ENCODE measurements at places on chromosomes 2 and 18.

- DNase-seq: no peak
These were observed 41.0 kb downstream of the PIK3C3 start for GRCh38 chr18:41996020-41996419.

DNA sequence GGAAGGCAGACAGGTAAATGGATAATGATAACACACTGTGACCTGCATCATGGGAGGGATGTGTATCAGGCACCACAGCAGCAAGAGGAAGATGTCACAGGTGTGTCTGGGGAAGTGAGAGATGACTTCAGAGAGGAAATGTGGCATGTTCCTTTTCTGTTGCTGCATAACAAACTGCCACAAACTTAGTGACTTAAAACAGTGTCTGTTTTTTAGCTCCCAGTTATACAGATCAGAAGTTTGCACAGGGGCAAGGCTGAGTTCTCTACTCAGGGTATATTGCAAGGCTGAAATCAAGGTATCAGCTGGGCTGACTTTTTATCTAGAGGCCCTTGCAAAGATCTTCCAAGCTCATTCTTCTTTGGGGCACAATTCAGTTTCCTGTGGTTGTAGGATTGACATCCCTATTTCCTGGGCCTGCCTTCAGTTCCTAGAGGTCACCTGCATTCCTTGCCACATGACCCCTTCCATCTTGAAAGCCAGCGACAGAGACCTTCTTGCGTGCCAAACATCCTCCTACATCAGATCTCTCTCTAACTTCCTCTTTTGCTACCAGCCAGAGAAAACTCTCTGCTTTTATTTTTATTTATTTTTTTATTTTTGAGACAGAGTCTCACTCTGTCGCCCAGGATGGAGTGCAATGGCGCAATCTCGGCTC is 2.1 kb upstream of the MAP3K2 start:
- no peak for DNase-seq

- DNase-seq: no peak
These were observed 872 bp downstream of the DSG2 start for GRCh38 chr18:31498574-31499524.

- no peak for DNase-seq
These were observed 23.7 kb upstream of the NRP2 start for GRCh38 chr2:205658572-205658971.

GRCh38 chr2:160909781-160910242 is 250.4 kb upstream of the TANK start:
- DNase-seq: no peak

DNA sequence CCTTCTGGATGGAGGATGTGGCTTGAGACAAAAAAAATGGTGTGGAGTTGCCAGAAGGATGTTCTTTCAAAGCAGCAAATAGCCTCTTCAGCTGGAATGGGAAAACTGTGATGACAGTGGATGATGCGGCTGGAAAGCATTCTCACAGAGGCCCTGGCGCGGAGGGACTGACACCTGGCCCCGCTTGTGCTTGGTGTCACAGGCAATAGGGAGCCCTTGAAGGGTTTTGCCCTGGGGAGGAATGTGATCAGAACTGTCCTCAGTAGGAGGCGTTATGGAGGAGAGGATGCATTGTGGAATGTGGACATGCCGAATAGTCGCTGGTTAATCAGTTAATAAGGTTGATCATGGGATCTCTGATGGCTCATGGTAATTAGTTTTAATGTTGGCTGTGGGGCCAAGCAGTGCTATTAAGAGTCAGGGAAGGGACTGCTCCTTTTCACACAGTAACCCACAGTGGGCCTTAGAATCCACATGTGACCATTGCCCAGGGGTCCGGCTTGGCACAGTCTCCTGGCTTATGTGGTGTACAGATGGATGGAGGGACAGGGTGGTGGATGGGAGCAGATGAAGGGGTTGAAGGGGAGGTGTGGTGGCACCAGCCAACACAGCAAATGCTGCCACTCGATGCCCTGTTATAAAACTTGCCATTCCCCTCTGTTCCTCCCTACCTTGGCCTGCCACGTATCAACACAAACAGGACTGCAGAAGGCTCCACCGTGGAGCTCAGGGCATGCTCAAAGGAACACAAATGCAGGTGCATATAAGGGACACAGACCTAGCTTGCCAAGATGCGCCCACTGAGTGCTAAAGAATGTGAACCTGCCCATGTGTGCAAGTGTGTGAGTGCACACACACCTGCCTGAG is 71.7 kb downstream of the CIB4 start:
- DNase-seq: peak; percentile 7

DNA sequence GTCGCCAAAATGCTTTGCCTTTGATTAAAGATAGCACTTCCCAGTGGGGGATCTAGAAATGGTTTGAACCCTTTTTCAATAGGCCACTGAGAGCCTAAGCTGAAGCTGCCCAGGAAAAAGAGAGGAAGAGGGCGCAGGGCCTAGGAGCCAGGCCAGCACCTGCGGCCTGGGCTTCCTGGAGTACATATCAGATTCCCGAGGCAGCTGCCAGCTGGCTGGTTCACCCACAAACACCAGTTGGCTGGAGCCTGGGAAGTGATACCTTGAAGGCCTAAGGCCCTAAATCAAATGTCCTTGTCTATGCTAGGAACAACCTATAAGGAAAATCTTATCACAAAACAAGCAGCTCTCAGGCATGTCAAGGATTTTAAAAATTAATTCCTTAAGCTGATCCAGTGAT is 37.1 kb downstream of the ANKRD44 start:
- peak; percentile 37 for DNase-seq

- no peak for DNase-seq
These were observed 145.2 kb downstream of the GALNT3 start for GRCh38 chr2:165648801-165649200.

DNA sequence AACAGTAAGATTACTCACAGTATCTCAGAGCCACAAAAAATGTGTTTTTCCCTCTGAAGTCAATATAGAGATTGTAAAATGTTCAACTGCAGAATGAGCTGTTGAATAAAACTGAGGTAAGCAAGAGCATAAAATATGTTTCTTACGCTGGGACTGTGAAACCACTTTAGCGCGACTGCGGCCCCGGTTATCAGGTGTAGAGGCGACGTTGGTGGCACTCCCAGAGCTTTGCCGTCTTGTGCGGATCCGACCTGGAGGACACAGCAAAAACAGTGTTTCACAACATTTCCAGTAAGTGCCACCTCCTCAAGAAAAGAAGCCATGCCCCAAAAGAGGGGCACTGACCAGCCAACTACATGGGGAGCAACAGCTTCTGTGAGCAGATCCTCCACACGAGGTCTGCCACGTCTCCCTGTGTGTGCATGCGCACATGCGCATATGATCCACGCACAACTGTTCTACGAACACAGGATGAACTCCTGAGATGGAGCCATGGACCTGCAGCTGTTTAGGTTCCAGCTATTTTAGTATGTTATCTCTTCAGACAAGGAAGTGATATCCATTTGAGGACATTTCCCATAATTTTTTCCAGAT is 100.7 kb upstream of the RNU4ATAC start:
- no peak for DNase-seq

- no peak for DNase-seq
These were observed 242.5 kb downstream of the ZNF521 start for GRCh38 chr18:25109484-25109883.

- DNase-seq: no peak
These were observed 142.9 kb upstream of the FIGN start for GRCh38 chr2:163878718-163879117.

GRCh38 chr2:46379213-46380037 is 82.2 kb downstream of the EPAS1 start:
- DNase-seq: no peak

DNA sequence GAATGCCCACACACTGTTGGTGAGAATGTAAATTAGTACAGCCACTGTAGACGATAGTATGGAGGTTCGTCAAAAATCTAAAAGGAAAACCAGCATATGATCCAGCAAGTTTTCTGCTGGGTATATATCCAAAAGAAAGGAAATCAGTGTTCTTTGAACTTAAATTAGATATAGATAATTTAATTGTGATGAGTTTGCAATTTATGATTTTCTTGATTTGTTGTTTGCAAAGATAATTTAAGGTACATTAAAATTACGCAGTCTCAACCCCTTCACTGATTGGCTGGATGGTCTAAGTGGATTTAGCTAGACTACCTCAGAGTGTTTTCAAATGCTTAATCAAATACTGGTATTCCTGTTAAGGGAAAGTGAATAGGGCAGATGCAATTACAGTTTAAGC is 302.2 kb downstream of the GALNT13 start:
- DNase-seq: no peak

- DNase-seq: no peak
These were observed 187.9 kb upstream of the ZEB2 start for GRCh38 chr2:144707736-144708326.
